ENCODE measurements at places on chromosomes 1 and 21. TPM values are rescaled to one million over a fixed set of nuclear protein-coding genes. Genes with fewer than 3 reads are reported as not detected.

The ADAM30 gene
- total RNA-seq: 0.03 TPM

The MANEAL gene
- 1.1 TPM for total RNA-seq

The PEAR1 gene
- 12.7 TPM for total RNA-seq

The C1orf216 gene
- 19.5 TPM for total RNA-seq

The NR5A2 gene
- total RNA-seq: under 0.01 TPM

The IGSF9 gene
- total RNA-seq: not detected

The S100A14 gene
- total RNA-seq: not detected

The RAP1GAP gene
- 0.23 TPM for total RNA-seq

The LRIG2 gene
- 17.8 TPM for total RNA-seq

The ANXA9 gene
- total RNA-seq: not detected

The FMO2 gene
- 11.8 TPM for total RNA-seq

The IVL gene
- not detected for total RNA-seq

The SPRR5 gene
- not detected for total RNA-seq

The CNTN2 gene
- total RNA-seq: not detected

The PTGS2 gene
- 59.8 TPM for total RNA-seq

The DMRTA2 gene
- total RNA-seq: 0.46 TPM

The LIN28A gene
- total RNA-seq: not detected

The PYHIN1 gene
- not detected for total RNA-seq

The KLHDC9 gene
- total RNA-seq: 0.98 TPM

The SLC30A7 gene
- total RNA-seq: 44.1 TPM

The CA6 gene
- not detected for total RNA-seq

The KRTAP10-11 gene
- not detected for total RNA-seq

The TNFRSF8 gene
- not detected for total RNA-seq

The ZNF593OS gene
- not detected for total RNA-seq

The CLK2 gene
- total RNA-seq: 33.0 TPM

The CD160 gene
- total RNA-seq: not detected

The DCDC2B gene
- not detected for total RNA-seq

The SLAMF9 gene
- total RNA-seq: 0.59 TPM

The KRTAP19-2 gene
- total RNA-seq: not detected

The LCE2B gene
- not detected for total RNA-seq

The MRPS6 gene
- total RNA-seq: 11.4 TPM

The NBPF14 gene
- 51.6 TPM for total RNA-seq

The LCE3E gene
- not detected for total RNA-seq

The MYBPH gene
- not detected for total RNA-seq

The ANGPTL3 gene
- not detected for total RNA-seq

The CFAP74 gene
- total RNA-seq: not detected

The CSF3R gene
- not detected for total RNA-seq

The ZNF326 gene
- total RNA-seq: 6.4 TPM

The TFF2 gene
- not detected for total RNA-seq
